Muscle of leg (tissue), 16 donors: ENCODE measurements at places on chromosomes 1 and 21. TPM values are rescaled to one million over a fixed set of nuclear protein-coding genes. Genes with fewer than 3 reads are reported as not detected.

DNA sequence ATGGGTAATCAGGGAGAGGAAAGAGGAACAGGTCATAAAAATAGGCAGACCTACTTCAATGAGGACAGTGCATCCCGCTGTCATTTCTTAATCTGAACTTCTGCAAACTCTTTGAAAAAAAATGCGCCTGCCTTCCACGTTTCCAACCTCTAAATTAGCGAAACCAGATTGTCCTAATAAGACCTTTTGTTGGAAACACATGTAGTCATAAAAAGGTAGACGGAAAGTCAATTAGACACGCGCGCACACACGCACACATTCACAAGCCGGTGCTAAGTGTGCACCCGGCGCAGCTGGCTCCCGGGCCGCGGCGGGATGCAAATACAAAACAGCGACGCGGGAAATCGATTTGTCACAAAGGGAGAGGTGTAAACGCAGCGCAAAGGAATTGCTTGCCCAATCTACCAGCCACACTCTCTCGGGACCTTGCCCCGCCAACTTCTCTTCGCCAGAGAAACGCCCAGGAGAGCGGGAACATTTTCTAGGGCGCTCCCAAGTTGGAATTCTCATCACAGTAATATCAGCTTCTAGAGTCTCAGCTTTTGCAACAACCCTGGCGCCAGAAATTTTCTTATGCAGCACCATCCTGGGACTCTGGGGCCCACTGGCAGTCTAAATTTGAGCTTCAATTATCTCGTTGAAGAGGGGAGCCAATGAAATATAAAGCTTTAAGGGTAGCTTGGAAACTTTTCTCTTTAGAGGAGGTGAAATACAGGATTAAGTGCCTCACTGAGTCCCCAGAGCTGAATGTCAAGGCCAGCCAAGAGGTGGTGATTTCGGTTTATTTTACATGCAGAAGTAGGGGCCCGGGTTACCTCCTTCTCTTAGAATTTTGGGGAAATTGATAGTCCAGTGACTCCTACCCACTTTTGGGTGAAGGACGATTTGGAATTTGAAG, 4.5 kb downstream of the PRRX1 start:
- H3K4me1 ChIP-seq: peaks cover 50% of the 10 kb centered on the region
- peak overlapping the region; percentile 32 for H3K4me3 ChIP-seq
- H3K36me3 ChIP-seq: peaks cover 8% of the 10 kb centered on the region
- H3K27ac ChIP-seq: peak overlapping the region; percentile 96
- peaks cover 50% of the 10 kb centered on the region for H3K27me3 ChIP-seq

DNA sequence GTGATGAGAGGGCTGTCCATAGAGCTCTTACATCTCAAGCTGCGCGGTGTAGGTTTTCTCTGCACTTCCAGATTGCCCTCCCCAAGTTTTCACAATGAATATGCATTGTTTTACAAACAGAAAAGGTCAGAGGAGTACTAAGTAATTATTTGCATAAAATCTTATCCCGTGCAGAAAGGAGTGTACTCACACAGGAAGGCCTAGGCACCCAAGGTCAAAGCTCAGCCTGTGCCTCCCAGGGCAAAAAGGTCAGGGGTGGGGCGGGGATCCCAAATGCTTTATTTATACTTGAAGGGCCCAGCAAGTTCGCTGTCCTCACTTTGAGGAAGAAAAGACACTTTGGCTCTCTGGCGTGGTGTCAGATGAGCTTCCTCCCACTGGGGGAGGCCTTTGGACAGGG, 10.3 kb upstream of the KCNE1 start:
- H3K27ac ChIP-seq: no peak overlapping the region
- no peak overlapping the region for H3K4me3 ChIP-seq
- DNase-seq: no peak

GRCh38 chr1:181554465-181554864, 71.1 kb downstream of the CACNA1E start:
- H3K27me3 ChIP-seq: peaks cover 8% of the 10 kb centered on the region
- H3K4me1 ChIP-seq: peaks cover 20% of the 10 kb centered on the region

DNA sequence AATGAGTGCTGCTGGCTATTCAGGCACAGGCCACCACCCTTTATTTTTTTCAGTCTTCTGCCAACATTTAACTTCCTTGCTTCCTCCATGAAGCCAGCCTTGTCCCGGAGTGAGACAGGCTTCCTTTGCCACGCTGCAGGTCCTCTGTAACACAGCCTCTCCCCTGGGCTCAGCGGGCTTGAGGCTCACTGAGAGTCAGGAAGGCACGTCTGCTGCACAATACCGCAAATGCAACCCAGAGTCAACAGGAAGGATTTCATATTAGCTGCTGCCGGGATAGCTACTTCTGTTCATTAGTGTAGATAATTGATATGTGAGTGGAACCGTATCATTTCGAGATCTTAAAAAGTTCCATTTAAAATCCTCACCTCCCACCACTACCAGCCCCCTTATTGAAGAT, 22.5 kb downstream of the MYOG start:
- no peak for DNase-seq
- peaks cover 15% of the 10 kb centered on the region for H3K27me3 ChIP-seq
- H3K36me3 ChIP-seq: peaks cover 22% of the 10 kb centered on the region
- no peak overlapping the region for H3K27ac ChIP-seq

DNA sequence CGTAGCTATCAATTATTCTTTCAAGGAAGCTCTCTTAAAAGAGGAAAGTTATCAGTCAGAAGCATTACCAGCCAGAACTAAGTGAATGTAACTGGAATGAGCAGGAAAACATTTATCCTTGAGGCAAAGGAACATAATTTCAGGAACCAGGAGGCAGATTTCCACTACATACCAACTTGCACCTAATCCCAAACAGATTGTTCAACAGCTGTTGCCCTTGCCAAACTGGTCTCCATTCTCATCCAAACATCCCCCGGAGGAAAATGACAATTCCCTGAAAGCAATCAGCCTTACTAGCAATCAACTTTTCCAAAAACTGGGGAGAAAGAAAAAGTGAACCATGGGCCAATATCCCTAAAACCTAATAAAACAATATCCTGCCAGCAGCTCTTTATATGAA, 35.0 kb downstream of the ENAH start:
- peaks cover 2% of the 10 kb centered on the region for H3K36me3 ChIP-seq
- H3K27ac ChIP-seq: peak overlapping the region; percentile 10
- no peaks in the 10 kb centered on the region for H3K27me3 ChIP-seq
- DNase-seq: peak; percentile 43

DNA sequence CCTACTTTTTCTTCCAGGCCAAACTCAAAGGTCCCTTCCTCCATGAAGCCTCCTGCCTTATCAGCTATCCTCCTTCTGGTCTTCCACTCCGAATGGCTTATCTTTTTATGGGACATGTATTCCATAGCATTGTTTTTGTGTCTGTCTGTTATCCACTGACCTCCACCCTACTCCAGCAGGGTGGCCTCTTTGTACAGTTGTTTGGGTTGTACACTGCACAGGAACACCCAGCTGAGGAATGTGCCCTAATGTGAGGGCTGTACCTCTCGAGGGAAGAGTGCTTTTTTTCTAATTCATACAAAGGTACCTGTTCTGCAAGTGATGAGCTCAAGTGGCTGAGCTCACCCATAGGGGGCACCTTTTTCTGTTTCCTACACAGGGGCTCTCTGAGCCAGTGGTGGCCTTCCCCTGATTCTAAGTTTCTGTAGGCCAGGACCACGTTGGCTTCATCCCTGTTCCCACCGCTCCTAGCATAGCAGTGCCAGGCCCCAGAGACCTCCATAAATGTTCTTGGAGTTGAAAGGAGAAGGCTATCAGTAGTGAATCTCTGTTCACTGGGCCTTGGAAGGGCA, 108.2 kb downstream of the FOXD2 start:
- no peak overlapping the region for H3K27ac ChIP-seq
- peaks cover 3% of the 10 kb centered on the region for H3K27me3 ChIP-seq
- H3K4me3 ChIP-seq: no peak overlapping the region
- DNase-seq: no peak
- peaks cover 11% of the 10 kb centered on the region for H3K4me1 ChIP-seq
- H3K36me3 ChIP-seq: no peaks in the 10 kb centered on the region

DNA sequence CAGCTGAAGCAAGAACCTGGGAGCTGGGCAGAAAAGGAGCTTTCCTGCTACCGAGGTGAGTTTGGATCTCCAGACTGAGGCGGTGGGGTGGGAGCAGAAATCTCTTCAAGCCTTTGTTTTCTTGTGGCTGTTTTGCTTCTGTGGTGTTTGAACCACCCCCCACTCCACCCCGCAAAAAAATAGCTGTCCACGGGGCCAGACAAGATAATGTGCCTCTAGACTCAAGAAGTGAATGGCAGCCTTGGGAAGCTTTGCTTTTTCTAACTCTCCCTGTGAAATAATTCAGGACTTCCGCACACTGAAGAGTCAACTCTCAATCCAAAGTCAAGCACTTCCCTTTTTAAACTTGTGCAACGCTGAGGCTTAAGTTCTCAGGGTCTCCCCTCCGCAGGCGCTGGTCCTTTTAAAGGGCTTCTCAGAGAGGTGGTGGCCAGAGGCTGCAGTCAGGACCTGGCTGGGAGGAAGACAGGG, 159.6 kb upstream of the COA6 start:
- peaks cover 29% of the 10 kb centered on the region for H3K4me1 ChIP-seq
- H3K4me3 ChIP-seq: peak overlapping the region; percentile 37
- peak; percentile 45 for DNase-seq
- peaks cover 36% of the 10 kb centered on the region for H3K27me3 ChIP-seq
- no peaks in the 10 kb centered on the region for H3K36me3 ChIP-seq

GRCh38 chr1:240109130-240109529, 17.4 kb downstream of the FMN2 start:
- H3K4me3 ChIP-seq: no peak overlapping the region
- no peaks in the 10 kb centered on the region for H3K27me3 ChIP-seq
- no peak for DNase-seq

- no peak for DNase-seq
- no peaks in the 10 kb centered on the region for H3K4me1 ChIP-seq
- H3K36me3 ChIP-seq: peaks cover 18% of the 10 kb centered on the region
- no peak overlapping the region for H3K27ac ChIP-seq
- no peaks in the 10 kb centered on the region for H3K27me3 ChIP-seq
- H3K4me3 ChIP-seq: no peak overlapping the region
Observed at GRCh38 chr1:230356869-230357794, 69.0 kb downstream of the PGBD5 start.

DNA sequence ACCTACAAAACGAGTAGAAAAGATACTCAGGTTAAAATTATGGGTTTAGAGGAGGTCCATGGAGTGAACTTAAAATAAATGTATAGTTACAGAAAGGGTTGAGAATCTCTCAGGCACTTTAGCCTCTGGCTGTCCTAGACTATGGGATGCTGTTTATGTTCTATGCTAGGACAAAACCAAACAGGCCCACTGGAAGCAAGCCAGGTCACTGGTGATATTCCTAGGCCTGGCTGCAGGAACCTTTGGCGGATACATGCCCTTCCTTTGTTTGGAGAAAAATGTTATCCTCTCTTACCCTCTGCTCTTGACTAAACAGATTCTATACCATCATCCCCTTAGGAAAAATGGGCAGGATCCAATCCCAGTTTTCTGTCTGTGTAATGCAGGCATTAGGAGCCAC, 90.7 kb upstream of the DUSP10 start:
- H3K27me3 ChIP-seq: no peaks in the 10 kb centered on the region
- no peak overlapping the region for H3K27ac ChIP-seq
- no peak for DNase-seq
- H3K4me1 ChIP-seq: no peaks in the 10 kb centered on the region
- H3K36me3 ChIP-seq: no peaks in the 10 kb centered on the region

GRCh38 chr1:110523011-110523410, 4.0 kb upstream of the KCNA10 start:
- no peak for DNase-seq
- H3K27me3 ChIP-seq: peaks cover 19% of the 10 kb centered on the region
- H3K27ac ChIP-seq: no peak overlapping the region
- peaks cover 18% of the 10 kb centered on the region for H3K4me1 ChIP-seq
- no peak overlapping the region for H3K4me3 ChIP-seq
- H3K36me3 ChIP-seq: no peaks in the 10 kb centered on the region

GRCh38 chr1:7223334-7224080, 438.3 kb downstream of the CAMTA1 start:
- DNase-seq: no peak
- H3K4me1 ChIP-seq: peaks cover 9% of the 10 kb centered on the region
- H3K27ac ChIP-seq: no peak overlapping the region
- no peaks in the 10 kb centered on the region for H3K27me3 ChIP-seq

- H3K4me1 ChIP-seq: no peaks in the 10 kb centered on the region
- no peak overlapping the region for H3K4me3 ChIP-seq
- no peaks in the 10 kb centered on the region for H3K27me3 ChIP-seq
- no peak overlapping the region for H3K27ac ChIP-seq
Observed at GRCh38 chr1:64387389-64388285, 82.3 kb upstream of the CACHD1 start.

DNA sequence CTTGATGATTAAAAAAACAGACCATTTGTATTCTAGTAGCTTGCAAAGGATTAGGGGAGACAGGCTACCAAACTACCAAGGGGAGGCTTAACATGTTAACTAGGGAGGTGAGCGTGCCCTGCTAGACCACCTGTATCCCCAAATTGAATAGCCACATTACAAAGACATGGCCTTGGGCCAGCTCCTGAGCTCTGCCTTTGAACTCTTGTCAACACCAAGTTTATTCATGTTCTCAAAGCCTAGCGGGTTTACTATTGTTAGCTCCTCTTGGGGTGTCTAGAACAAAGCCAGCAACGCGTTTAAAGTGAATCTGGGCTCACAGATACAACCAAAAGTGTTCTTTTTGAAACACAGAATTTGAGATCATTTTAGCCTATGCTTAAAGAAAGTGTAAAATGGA, 36.3 kb downstream of the SMYD2 start:
- no peak overlapping the region for H3K27ac ChIP-seq
- H3K4me3 ChIP-seq: no peak overlapping the region
- no peak for DNase-seq
- H3K27me3 ChIP-seq: no peaks in the 10 kb centered on the region

LYPD8 gene
- not detected for total RNA-seq

MTFR1L gene
- 53.2 TPM for total RNA-seq

PRDM16 gene
- total RNA-seq: 0.66 TPM

C1orf116 gene
- under 0.01 TPM for total RNA-seq
